ENCODE measurements at places on chromosomes 1 and 21. TPM values are rescaled to one million over a fixed set of nuclear protein-coding genes. Genes with fewer than 3 reads are reported as not detected.

GRCh38 chr1:39876144-39876543, 7.2 kb downstream of the TRIT1 start:
- no peak for DNase-seq
- peaks cover 28% of the 10 kb centered on the region for H3K4me1 ChIP-seq
- no peak overlapping the region for H3K27ac ChIP-seq
- H3K27me3 ChIP-seq: no peaks in the 10 kb centered on the region
- H3K36me3 ChIP-seq: peaks cover 21% of the 10 kb centered on the region
- no peak overlapping the region for H3K4me3 ChIP-seq

Gene S100A7A
- not detected for total RNA-seq

- peak overlapping the region; percentile 16 for H3K4me3 ChIP-seq
- no peaks in the 10 kb centered on the region for H3K27me3 ChIP-seq
- DNase-seq: peak; percentile 69
- peaks cover 29% of the 10 kb centered on the region for H3K4me1 ChIP-seq
Measured at GRCh38 chr21:45266518-45267389, 20.9 kb downstream of the POFUT2 start.

Gene UBE2U
- total RNA-seq: not detected

Gene ADAMTS1
- 1.4 TPM for total RNA-seq

Gene ZNF695
- total RNA-seq: 0.66 TPM

DNA sequence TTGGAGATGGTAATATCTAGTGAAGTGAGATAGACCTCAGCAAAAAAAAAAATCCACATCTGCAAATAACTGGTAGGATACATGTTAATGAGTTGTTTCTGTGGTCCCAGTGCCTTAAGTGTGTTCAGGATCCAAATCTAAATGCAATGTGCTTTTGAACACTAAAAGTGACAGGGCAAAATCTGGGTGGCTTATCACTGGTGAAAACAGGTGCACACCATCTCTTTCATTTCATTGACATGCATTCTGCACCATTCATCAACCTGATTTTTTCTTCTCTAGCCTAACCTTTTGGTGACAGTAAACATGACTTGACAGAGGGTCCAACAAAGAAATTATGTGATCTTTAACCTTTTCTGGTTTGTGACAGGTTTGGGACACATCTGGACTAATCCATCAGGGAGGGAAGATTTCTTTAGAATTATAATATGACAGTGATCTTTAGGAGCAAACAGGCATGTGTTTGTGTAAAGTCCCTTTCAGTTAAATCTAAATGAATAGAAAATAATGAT, 201.6 kb upstream of the NEGR1 start:
- H3K27ac ChIP-seq: no peak overlapping the region
- no peaks in the 10 kb centered on the region for H3K36me3 ChIP-seq
- no peaks in the 10 kb centered on the region for H3K27me3 ChIP-seq

GRCh38 chr1:76238094-76238628, 163.6 kb downstream of the ST6GALNAC3 start:
- no peaks in the 10 kb centered on the region for H3K27me3 ChIP-seq
- H3K36me3 ChIP-seq: peaks cover under 1% of the 10 kb centered on the region
- H3K4me3 ChIP-seq: no peak overlapping the region
- H3K27ac ChIP-seq: no peak overlapping the region
- DNase-seq: no peak

Gene PSRC1
- total RNA-seq: 38.2 TPM

GRCh38 chr1:147603986-147604385, 62.7 kb downstream of the BCL9 start:
- H3K36me3 ChIP-seq: peaks cover 28% of the 10 kb centered on the region
- H3K27ac ChIP-seq: no peak overlapping the region
- no peak for DNase-seq
- peaks cover 17% of the 10 kb centered on the region for H3K4me1 ChIP-seq
- H3K27me3 ChIP-seq: no peaks in the 10 kb centered on the region

DNA sequence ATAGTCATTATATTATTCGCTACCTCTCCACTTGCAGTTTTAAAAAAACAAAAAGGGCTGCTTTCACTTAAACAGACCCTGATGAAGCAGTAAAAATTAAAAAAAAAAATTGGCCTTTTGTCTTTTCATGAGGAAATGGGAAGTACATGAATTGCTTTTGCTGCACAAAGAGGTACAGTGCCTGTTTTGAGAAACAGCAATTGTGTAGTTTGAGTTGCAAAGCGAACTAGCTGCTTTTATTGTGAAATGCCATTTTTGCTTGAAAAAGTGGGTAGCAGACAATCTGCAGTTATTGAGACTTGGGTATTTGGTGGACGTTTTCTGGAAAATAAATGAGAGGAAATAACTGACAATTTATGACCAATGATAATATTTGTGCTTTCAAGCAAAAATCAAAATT, 7.0 kb downstream of the DIP2A start:
- no peaks in the 10 kb centered on the region for H3K27me3 ChIP-seq
- H3K27ac ChIP-seq: no peak overlapping the region
- H3K36me3 ChIP-seq: peaks cover 37% of the 10 kb centered on the region
- DNase-seq: no peak
- no peak overlapping the region for H3K4me3 ChIP-seq

DNA sequence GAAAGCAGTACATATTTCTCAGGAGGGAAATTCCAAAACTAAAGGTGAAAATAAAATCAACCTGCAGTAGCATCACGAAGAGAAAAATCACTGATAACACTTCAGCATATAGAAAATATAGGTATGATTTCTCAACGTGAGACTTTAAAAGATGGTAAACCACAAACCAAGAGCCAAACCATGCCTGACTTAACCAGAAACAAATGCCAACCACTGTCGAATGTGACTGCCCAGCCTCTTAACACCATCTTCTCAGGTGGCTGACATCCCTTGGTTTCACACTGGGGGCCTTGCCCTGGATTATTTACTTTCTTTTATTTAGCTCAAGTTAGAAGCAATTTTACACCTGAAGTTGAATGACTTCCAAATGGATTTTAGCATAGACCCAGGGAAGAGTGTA, 10.1 kb downstream of the HMGCS2 start:
- no peak overlapping the region for H3K27ac ChIP-seq
- no peak overlapping the region for H3K4me3 ChIP-seq
- peaks cover 18% of the 10 kb centered on the region for H3K4me1 ChIP-seq
- DNase-seq: no peak
- peaks cover 32% of the 10 kb centered on the region for H3K27me3 ChIP-seq

- no peaks in the 10 kb centered on the region for H3K4me1 ChIP-seq
- H3K27me3 ChIP-seq: peaks cover 10% of the 10 kb centered on the region
- no peak overlapping the region for H3K4me3 ChIP-seq
- H3K27ac ChIP-seq: no peak overlapping the region
- no peaks in the 10 kb centered on the region for H3K36me3 ChIP-seq
Measured at GRCh38 chr1:162696286-162696862, 64.1 kb downstream of the DDR2 start.

DNA sequence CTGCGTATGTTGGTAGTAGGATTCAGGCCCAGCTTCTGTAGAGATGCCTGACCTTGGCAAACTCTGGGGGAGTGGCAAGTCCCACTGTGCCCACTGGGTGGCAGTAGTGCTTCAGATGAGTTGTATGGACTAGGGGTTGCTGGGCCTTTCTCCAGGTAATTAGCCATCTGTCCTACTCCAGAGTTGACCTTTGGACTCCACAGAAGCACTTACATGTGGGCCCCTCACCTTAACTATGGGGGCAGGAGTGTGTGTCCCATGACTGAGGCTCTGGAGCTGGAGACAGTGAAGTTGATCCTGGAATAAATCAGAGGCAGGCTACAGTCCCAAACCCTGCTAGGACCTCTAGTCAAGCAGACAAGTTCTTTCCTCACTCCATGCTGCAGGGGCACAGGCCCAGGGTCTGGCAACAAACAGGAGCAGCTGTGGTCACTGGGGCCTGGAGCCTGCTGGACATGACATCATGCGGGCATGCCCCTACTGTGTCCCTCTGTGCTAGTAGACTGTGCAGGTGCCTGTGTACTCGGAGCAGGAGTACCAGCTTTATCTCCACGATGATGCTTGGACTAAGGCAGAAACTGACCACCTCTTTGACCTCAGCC, 4.6 kb downstream of the DMAP1 start:
- H3K4me3 ChIP-seq: no peak overlapping the region
- H3K27me3 ChIP-seq: no peaks in the 10 kb centered on the region
- peaks cover 24% of the 10 kb centered on the region for H3K4me1 ChIP-seq
- DNase-seq: peak; percentile 84

DNA sequence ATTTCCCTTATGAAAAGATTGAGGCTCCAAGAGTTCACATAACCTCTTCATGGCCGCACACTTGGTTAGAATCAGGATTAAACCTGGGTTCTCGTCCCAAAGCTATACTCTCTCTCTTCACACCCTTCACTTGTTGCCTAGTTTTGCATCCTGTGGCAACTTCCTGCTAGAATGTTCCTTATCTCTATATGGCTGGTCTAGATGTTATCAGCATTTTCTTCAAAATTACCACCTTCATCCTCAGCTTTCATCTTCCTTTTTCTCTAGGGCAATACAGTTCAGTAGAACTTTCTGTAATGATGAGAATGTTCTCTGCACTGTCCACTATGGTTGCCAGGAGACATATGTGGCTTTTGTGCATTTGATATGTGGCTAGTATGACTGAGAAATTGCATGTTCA, 31.1 kb upstream of the BCAR3 start:
- DNase-seq: no peak
- peaks cover 8% of the 10 kb centered on the region for H3K36me3 ChIP-seq
- no peak overlapping the region for H3K4me3 ChIP-seq

- no peaks in the 10 kb centered on the region for H3K27me3 ChIP-seq
- no peaks in the 10 kb centered on the region for H3K36me3 ChIP-seq
- H3K4me1 ChIP-seq: no peaks in the 10 kb centered on the region
- no peak overlapping the region for H3K4me3 ChIP-seq
Measured at GRCh38 chr1:4700801-4701200, 46.4 kb downstream of the AJAP1 start.

Gene RNU1-2
- total RNA-seq: 2,232 TPM

GRCh38 chr1:64679177-64679576, 65.7 kb upstream of the RAVER2 start:
- H3K27ac ChIP-seq: no peak overlapping the region
- H3K27me3 ChIP-seq: no peaks in the 10 kb centered on the region
- no peak overlapping the region for H3K4me3 ChIP-seq

DNA sequence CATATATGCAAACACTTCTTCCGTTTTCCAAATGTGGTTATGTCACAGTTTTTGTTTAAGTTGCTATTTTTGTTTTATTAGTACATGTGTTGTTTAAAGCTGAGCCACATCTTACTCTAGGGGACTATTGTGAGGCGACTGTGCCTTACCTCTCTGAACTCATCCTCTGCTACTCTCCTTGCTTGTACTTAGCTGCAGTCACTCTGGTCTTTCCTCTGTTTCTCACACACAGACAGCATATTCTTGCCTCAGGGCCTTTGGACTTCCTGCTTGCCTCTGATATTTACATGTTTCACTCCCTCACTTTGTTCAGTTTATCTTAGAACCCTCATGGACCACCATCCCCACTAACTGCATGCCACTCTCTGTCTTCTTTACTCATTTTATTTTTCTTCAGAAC, 101.1 kb downstream of the MACF1 start:
- no peaks in the 10 kb centered on the region for H3K27me3 ChIP-seq
- H3K36me3 ChIP-seq: peaks cover 63% of the 10 kb centered on the region
- H3K4me3 ChIP-seq: no peak overlapping the region
- H3K27ac ChIP-seq: peak overlapping the region; percentile 26

- H3K4me1 ChIP-seq: peaks cover 28% of the 10 kb centered on the region
- peaks cover 14% of the 10 kb centered on the region for H3K27me3 ChIP-seq
- peak overlapping the region; percentile 36 for H3K4me3 ChIP-seq
- H3K36me3 ChIP-seq: no peaks in the 10 kb centered on the region
- no peak overlapping the region for H3K27ac ChIP-seq
Measured at GRCh38 chr21:45640888-45641479, 2.5 kb upstream of the PCBP3 start.

DNA sequence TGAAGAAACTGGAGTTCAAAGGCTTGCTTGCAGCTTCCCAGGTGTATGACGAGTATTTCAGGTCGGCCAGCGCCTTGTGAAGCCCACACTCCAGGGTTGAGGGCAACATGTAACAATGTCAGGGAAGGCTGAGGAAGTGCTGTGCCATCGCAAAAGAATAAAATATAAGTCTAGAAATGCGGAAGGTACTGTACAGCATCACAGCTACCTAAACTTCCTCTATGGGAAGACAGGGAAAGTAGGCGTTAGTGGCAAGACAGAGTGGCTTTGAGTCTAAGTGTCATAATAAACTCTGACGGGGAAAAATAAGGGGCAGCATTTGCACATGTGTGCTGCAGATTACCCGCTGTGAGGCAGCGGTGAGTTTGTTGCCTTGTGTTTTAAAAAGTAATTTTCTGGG, 28.9 kb downstream of the DOP1B start:
- no peak overlapping the region for H3K27ac ChIP-seq
- no peak for DNase-seq
- H3K27me3 ChIP-seq: no peaks in the 10 kb centered on the region
- H3K36me3 ChIP-seq: peaks cover 26% of the 10 kb centered on the region
- H3K4me3 ChIP-seq: no peak overlapping the region
- H3K4me1 ChIP-seq: peaks cover 16% of the 10 kb centered on the region

DNA sequence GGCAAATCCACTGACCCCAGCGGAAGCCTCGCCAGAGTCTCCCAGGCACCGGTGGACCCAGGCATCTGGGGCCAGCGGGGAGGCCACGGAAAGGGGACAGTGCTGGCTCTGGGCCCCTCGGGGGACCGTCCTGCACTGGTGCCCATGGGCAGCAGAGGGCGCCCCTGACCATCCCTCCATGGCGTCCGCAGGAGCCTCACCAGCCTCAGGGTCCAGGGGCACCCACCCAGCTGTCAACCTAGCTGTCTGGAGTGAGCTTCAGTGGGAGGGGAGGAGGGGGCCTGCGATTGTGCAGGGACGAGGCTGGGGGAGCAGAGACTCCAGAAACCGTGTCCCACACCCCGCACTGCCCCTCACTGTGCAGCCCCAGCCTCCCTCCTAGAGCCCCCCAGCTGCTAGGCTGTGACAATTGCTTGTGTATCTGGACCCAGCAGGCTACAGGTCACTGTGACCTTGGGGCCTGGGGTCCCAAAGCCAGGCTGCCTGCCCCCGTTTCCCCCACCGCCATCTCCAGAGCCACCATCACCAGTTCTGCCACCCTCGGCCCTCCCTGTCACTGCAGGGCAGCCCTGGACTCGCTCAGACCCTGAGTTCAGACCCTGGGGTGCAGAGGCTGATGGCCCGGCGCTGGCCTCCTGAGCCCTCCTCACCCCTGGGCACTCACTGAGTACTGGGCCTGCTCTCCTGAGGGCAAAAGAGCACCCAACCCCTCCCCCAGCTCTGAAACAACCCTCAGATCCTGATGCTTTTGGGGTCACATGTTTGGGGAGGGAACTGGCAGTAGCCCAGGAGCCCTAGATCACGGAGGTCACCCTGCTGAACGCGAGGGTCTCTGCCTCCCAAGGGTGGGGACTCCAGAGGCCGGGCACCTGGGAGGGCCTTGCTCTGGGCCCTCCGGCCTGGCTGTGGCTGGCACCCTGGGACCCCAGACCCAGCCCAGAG, 10.6 kb upstream of the COL6A1 start:
- H3K27ac ChIP-seq: no peak overlapping the region
- DNase-seq: peak; percentile 61
- H3K36me3 ChIP-seq: no peaks in the 10 kb centered on the region
- peaks cover 14% of the 10 kb centered on the region for H3K27me3 ChIP-seq

DNA sequence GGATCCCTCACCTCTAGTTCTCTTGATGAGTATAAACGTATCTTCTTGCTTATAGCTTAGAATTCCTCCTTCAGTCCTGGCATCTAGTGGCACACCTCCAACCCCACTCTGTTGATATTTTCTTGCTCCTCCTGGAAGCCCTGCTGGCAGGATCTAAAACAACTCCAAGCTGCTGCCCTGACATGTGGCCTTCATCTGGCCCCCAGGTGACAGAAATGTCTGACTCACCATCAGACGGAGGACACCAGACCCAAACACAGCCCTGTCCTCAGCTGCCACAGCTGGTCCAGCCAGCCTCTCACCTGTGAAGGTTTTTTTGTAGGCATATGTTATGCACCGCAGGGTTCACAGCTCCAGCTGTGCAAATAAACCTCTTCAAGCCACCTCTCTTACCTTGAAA, 53.4 kb downstream of the KRTAP19-8 start:
- no peak for DNase-seq
- H3K27ac ChIP-seq: no peak overlapping the region
- H3K4me1 ChIP-seq: no peaks in the 10 kb centered on the region
- no peak overlapping the region for H3K4me3 ChIP-seq
- H3K27me3 ChIP-seq: peaks cover 7% of the 10 kb centered on the region
- H3K36me3 ChIP-seq: no peaks in the 10 kb centered on the region

Gene DNAJC11
- total RNA-seq: 47.2 TPM

All from activated CD8-positive, alpha-beta T cell treated with anti-CD3 and anti-CD28 coated beads, Interleukin-2, amount 10 ng/mL, durations not matched to agents 7 days and 5 days (primary cell).